ENCODE measurements at places on chromosomes 7 and 10. TPM values are rescaled to one million over a fixed set of nuclear protein-coding genes. Genes with fewer than 3 reads are reported as not detected.

The PTEN gene
- 316 TPM for total RNA-seq

The RUFY2 gene
- 37.3 TPM for total RNA-seq

The AMPH gene
- total RNA-seq, result 3.2 TPM

The GPR37 gene
- total RNA-seq, result 7.0 TPM

The MYL10 gene
- not detected for total RNA-seq

The NPFFR1 gene
- not detected for total RNA-seq

The GARIN1A gene
- 1.2 TPM for total RNA-seq

The GIMAP5 gene
- total RNA-seq, result not detected

The ZC3HAV1 gene
- 20.0 TPM for total RNA-seq

The GDF10 gene
- total RNA-seq, result 11.1 TPM

The CTAGE6 gene
- total RNA-seq, result 4.5 TPM

DNA sequence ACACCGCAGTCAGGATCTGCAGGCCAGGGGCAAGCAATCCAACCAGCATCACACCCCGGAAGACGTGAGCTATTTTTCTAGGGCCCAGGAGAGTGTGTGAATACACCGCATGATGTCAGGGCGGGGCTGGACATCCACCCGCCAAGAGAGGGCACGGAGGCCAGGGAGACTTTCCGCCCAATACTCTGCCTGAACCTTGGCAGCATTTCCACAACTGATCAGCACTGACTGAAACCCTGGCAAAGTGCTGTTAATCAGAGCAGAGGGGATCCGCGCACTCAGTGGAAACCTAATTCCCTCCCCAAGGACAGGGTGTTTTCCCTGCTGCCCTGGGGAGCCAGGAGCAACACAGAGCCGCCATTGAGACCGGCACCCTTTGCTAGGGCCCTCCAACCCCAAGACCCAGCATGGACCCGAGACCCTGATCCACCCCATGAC is 8.2 kb downstream of the MAD1L1 start:
- DNase-seq, result no peak

GRCh38 chr7:30877993-30878392 is 33.7 kb upstream of the AQP1 start:
- DNase-seq, result no peak

- no peak for DNase-seq
Measured at GRCh38 chr7:13466874-13467547, 522.5 kb downstream of the ETV1 start.

DNA sequence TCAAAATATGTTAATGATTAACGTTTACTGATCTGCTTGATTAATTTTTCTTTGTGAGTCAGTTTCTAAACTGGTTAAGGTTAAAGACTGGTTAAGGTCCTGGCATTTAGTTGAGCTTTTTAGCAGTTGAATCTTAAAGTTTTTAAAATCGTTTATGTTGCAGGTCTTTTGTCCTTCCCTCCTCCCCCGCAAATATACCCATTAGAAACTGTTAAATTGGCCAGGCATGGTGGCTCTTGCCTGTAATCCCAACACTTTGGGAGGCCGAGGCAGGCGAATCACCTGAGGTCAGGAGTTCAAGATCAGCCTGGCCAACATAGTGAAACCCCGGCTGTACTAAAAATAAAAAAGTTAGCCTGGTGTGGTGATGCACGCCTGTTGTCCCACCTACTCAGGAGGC is 100.9 kb downstream of the PODXL start:
- no peak for DNase-seq

DNA sequence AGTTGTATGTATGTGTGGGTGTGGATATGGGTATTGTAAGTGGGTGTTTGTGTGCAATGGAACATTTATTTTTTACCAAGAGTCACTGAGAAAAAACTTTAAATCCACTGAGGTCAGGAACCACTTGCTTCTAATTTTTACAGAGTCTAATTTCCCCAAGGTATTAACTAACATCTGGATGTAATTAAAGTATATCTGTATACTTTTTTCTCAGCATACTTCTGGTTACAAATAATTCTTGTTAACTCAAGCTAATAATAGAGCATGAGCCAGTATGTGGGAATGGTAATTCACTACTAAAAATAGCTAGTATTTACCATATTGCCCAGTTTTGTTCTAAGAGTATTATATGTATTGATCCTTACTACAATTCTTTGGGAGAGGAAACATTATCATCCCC is 24.6 kb upstream of the STEAP4 start:
- peak; percentile 11 for DNase-seq

DNA sequence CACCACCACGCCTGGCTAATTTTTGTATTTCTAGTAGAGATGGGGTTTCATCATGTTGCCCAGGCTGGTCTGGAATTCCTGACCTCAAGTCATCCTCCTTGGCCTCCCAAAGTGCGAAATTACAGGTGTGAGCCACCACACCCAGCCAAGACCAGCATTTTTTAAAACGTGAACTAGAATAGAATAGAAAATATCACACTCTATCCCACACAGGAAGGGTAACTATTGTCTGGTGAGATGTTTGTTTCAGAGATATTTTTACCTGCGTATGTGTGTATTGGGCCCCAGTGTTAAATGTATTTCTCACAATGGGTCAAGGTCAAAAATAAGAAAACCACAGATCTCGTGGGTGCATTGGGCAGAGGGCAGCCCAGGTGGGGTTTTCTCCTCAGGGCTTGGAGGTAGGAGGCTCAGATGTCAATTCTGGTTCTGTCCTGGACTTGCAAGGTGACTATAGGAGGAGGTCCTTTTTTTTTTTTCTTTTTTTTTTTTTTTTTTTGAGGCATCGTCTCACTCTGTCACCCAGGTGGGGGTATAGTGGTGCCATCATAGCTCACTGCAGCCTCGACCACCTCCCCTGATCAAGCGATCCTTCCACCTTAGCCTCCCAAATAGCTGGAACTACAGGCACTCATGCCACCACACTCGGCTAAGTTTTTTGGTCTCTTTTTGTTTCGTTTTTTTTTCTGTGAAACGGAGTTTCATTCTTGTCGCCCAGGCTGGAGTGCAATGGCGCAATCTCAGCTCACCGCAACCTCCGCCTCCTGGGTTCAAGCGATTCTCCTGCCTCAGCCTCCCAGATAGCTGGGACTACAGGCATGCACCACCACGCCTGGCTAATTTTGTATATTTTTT is 19.0 kb downstream of the SH2B2 start:
- DNase-seq, result no peak

- DNase-seq, result no peak
Measured at GRCh38 chr7:135666156-135666555, 3.8 kb downstream of the STMP1 start.

DNA sequence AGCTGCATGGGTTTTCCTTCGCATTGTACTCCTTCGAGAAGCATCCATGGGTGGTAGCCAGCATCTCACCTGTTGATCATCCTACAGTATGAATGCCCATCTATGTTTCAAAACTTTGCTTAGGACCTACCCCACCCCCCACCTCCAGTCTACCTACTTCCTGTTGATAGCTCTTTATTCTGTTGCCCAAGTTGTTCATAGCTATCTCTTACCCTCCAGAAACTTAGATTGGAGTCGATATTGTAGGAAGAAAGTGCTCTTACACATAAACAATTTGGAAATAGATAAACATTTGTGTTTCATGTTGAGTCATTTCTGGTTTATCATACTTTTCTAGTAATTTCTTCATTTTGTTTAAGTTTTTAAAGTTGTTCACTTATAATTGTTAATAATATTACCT is 90.1 kb downstream of the FAS start:
- no peak for DNase-seq

GRCh38 chr7:32336726-32337125 is 153.5 kb downstream of the LSM5 start:
- DNase-seq, result no peak

- no peak for DNase-seq
Measured at GRCh38 chr7:111710839-111711380, 148.6 kb upstream of the IMMP2L start.

GRCh38 chr10:31963589-31963980 is 35.0 kb upstream of the ARHGAP12 start:
- DNase-seq, result no peak

DNA sequence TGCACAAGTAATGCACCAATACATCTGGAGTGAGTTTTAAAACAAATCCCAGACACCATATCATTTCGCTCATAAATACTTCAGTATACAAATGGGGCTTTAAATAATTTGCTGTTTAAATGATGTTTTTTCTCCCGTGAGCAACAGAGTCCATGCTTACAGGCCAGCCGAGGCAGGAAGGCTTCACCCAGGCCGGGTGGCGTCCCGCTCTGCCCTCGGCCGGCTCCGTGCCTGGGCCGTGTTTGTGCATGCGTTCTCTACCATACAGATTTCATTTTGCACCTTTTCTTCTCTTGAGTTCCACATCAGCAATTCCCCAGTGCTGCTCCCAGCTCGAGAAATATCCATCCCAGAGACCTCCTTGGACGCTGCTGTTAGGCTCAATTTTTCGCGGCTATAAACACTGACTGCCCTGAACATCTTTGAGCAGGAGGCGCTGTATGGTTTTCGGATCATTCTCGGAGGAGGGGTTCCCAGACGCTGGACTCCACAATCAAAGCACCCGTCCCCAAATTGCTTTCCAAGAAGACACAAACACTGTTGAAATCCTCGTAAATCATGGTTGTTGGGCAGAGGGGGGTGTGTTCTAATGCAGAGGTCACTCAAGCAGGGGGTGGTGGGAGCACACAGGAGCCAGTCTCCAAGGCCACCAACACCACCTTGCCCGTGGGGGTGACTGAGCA is 91.6 kb downstream of the MICALL2 start:
- no peak for DNase-seq

GRCh38 chr7:106021151-106022067 is 58.3 kb downstream of the CDHR3 start:
- DNase-seq, result no peak

DNA sequence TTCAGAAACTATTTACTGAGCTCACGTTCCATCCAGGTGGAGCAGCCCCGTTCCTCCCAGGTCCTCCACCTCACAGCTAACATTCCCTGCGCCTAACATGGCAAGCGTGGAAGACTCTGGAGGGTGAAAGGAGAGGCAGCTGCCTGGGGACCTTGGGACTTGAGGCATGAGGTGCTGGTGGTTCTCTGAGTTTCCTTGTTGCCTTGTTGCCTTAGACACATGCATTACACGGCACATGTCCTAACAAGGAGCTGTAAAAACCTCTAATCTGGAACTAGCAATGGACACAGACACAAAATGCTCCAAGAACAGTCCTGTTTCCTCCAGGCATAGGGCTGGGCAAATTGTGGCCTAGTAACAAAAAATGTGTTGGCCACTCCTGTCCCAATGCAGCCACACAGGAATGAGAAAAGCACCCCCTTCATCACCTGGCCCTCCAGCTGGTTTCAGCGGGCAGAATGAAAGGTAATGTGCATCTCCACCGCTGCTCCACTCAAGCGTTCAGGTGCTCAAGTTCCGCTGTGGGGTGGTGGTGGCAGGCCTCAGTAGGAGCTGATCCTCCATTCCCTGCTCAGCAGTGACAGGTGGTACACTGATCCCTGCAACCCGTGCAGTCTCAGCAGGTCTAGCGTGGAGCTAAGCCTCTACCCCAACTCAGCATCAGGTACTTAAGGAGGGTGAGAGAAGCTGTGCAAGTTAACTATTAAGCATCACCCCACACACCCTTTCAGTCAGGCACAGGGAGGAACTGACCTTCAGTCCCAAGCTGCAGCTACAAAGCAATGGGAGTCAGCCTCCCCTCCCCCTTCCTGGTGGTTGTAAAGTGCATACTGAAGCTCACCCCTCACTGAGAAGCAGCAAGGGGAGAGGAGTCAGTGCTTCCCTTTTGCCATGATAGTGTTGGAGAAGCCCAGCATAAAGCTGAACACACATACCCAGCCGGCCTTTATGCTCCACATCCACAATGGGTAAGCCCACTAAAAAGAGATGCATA is 382.8 kb downstream of the SDK1 start:
- DNase-seq, result no peak

- DNase-seq, result peak; percentile 95
Measured at GRCh38 chr7:12771378-12771877, 84.0 kb downstream of the ARL4A start.

- DNase-seq, result peak; percentile 69
Measured at GRCh38 chr7:33186192-33186591, 56.8 kb downstream of the BBS9 start.

DNA sequence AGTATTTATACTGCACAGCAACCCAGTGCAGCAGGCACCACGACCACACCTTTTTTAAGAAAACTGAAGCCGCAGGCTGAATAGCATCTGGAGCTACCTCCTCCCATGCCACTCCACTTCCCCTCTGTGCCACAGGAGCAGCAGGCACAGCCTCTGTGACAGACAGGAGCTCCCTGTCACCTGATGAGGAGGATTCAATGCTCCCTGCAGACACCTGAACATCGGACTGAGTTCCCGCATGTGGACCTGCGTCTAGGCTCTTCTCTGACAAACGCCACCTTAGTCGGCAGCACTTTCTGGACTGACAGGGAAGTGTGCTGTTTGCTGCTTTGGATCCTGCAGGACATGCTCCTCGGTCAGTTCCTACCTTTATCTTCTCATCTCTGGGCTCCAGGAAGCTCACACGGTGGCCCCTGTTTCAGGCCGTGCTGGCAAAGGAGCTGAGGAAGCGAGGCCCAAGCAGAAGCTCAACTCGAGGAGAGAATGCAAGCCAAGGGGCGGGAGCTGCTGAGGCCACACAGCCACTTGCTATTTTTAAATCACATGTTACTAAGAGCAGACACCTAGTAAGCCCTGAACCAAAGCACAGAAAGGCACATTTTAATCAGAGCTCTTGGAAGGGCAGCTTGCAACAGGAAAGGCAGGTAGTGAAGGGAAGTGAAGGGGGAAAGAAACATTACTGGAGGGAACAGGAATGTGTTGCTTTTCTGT is 56.6 kb downstream of the VOPP1 start:
- DNase-seq, result peak; percentile 30

- no peak for DNase-seq
Measured at GRCh38 chr7:43593010-43593409, 10.1 kb downstream of the STK17A start.

GRCh38 chr10:34861293-34862021 is 46.4 kb upstream of the PARD3 start:
- peak; percentile 31 for DNase-seq

DNA sequence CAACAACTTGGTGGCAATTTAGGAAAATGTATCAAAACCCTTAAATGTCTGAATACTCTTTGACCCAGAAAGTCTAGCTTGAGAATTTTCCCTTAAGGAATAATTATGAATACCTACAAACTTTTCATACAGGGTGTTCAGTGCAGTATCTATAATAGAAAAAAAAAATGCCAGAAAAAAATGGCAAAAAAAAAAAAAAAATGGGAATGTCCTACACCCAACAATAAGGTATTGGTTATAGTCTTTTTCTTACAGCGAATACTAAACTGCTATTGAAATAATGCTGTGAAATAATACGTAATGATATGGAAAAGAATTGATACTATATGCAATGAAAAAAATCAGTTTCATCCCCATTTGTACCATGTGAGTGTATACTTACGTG is 44.3 kb downstream of the ZNF800 start:
- DNase-seq, result peak; percentile 5

Data from fibroblast of the aortic adventitia (primary cell).